ENCODE measurements at places on chromosomes 5 and 9.

GRCh38 chr9:137564817-137565411, 13.2 kb downstream of the MRPL41 start:
- DNase-seq: no peak

DNA sequence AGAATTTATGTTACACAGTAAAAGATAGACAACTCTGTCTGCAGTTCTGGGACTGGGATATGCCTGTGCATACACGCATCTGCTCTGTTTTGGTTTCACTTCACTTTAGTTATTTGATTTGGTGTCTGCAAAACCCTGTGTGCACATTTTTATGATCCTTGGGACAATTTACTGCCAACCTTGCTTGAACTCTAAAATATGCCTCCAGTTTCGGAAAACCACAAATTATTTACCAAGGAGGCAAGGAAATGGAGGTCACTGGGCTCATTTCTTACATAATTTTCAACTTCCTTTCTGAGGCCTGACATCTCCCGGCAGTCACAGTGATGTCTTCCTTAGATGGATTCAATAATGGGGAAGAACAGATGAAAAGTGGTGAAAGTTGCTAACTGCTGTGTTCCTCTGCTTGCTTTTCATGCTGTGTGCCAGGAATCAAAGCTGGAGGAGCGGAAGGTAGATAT, 61.2 kb upstream of the TAF11L2 start:
- no peak for DNase-seq

DNA sequence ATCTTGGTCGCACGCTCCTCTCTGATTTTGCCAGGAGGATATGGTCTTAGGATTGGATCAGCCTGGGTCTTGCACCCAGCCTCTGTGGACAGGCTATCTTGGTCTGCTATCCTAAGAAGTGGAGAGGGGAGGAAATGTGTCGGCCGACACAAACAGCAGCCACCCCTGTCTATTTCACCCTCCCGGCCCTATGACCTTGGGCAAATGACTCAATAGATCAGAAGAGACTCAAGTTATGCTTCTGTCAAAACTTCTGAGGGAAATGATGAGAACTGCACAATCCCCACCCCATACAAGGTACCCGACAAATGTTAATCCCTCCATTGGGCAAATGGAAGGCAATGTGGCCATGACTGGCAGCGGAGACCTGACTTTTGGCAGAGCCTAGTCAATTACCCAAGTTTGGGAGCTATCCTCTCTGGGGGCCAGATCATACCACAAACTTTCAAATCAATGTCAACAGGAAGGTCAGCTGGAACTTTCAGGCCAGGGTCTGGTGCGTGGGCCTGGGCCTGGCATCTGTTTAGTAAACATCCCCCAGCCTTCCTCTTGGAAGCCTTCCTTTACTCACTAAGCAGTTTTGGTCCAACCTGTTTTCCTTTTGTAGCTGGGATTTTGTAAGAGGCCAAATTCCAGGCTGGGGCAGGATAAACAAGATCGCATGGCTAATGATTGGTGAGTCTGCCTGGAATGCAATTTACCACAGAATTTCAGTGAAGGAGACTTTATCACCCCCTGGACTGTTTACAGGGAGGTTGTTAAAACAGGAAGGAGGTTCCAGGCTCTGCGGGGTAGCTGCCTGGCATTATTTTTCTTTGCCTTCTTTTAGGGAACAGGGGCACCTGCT, 64.2 kb upstream of the CPEB4 start:
- DNase-seq: no peak

DNA sequence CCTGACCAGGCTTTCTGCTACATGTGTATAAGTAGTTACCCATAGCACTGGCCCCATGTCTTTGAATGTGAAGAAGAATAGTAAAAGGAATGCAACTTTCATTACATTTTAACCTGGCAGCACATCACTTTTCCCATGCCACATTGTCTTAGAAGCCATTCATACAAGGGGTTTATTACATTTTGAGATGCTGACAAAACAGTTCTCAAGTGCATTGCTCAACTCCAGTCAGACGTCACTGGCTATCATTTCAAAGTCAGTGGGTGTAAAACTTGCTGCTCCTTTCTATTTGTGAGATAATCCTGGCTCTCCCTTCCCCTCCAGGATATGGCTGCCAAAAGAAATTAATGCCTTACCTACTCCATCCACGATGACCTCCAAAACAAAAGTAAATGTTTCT, 97.0 kb upstream of the VCAN start:
- no peak for DNase-seq

GRCh38 chr9:89564346-89564878, 40.4 kb upstream of the GADD45G start:
- no peak for DNase-seq

DNA sequence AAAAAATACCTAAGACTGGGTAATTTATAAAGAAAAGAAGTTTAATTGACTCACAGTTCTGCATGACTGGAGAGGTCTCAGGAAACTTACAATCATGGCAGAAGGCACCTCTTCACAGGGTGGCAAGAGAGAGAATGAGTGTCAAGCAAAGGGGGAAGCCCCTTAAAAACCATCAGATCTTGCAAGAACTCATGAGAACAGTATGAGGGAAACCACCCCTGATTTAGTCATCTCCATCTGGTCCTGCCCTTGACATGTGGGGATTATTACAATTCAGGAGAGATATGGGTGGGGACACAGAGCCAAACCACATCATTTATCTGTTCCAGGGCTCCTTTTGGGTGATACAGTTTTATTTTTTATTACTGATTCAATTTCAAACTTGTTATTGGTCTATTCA, 23.2 kb upstream of the ADAMTS16 start:
- DNase-seq: no peak

Measured in cerebellar nuclear complex (tissue), 1 donor.